ENCODE measurements at places on chromosomes 4 and X. TPM values are rescaled to one million over a fixed set of nuclear protein-coding genes. Genes with fewer than 3 reads are reported as not detected.

Gene CPE
- total RNA-seq: not detected

Gene NLGN3
- 1.9 TPM for total RNA-seq

Gene NWD2
- total RNA-seq: not detected

Gene HERC6
- 36.5 TPM for total RNA-seq

Gene TLR6
- total RNA-seq: 4.8 TPM

DNA sequence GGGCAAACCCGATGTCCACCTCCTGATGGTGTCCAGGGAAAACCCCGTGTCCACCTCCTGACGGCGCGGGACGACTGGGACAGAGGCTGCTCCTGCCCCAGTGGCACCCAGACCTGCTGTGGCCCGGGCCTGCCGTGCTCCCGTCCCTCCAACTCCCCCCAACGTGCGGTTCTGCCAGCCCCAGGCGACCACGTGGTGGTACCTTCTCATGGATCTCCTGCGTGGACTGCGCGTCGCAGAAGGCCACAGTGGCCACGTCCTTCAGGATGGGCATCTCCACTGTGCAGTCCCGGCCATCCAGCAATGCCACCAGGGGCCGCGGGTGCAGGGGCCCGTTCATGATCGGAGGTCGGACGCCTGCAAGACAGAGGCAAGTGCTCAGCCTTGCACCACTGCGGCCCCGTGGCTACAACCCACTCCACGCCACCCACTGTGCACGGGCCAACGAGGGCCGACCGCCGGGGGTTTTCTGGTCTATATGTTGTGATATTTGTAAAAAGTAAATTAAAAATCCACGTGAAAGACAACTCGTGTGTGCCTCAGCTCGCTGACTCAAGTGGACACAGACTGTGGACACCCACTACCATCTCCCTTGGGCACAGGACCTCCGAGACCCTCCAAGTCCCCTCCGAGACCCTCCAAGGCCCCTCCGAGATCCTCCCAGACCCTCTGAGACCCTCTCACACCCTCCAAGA is 10.8 kb downstream of the CTBP1 start:
- no peaks in the 10 kb centered on the region for H3K27me3 ChIP-seq
- H3K4me3 ChIP-seq: no peak overlapping the region
- H3K36me3 ChIP-seq: peaks cover 15% of the 10 kb centered on the region
- DNase-seq: peak; percentile 25

GRCh38 chr4:94676970-94677369 is 80.8 kb upstream of the BMPR1B start:
- DNase-seq: no peak
- H3K27ac ChIP-seq: no peak overlapping the region
- no peak overlapping the region for H3K4me3 ChIP-seq

DNA sequence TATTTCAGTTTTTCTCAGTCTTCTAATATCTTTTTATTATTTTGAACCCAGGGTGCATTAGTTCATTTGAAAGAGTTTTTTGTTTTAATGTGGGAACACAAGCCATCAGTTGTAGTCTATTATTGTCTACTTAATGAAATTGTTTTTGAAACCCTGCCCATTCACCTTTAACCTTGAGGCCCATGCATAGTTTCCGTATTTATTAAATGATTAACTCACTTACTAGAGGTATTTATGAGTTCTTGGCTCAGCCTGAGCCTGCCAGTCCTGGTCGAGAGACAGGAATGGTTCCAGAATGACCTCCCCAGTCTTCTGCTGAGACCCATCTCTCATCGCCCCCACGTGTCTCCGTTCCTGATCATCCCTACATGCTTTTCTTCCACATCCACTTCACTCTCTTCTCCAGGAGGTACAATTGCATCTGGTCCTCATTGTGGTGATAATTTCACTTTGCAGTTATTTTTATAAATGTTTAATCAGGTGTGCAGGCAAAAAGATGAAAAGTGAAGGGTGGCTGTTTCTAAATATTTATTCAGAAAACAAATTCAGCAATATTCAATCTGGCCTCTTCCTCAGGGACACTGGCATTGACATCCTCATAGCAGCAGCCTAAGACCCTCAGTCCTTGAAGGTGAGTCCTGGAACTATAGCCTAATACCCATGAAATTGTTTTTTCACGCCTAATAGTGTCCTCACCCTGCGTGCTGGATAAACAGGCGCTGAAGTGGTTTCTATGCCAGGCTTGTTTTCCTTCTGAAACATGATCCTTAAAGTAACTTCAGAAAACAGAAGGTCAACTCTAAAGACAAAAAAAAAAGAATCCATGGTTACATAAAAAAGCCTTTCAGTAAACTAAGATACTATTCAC is 112.8 kb downstream of the KDR start:
- no peak for DNase-seq
- H3K36me3 ChIP-seq: no peaks in the 10 kb centered on the region
- H3K27ac ChIP-seq: no peak overlapping the region
- H3K4me3 ChIP-seq: no peak overlapping the region

GRCh38 chr4:99644453-99644852 is 13.2 kb downstream of the C4orf54 start:
- no peaks in the 10 kb centered on the region for H3K4me1 ChIP-seq
- no peak overlapping the region for H3K4me3 ChIP-seq
- no peaks in the 10 kb centered on the region for H3K36me3 ChIP-seq
- H3K27me3 ChIP-seq: peaks cover 20% of the 10 kb centered on the region
- no peak overlapping the region for H3K27ac ChIP-seq

- no peak overlapping the region for H3K4me3 ChIP-seq
- DNase-seq: no peak
- no peak overlapping the region for H3K27ac ChIP-seq
Measured at GRCh38 chr4:57488366-57489162, 378.4 kb upstream of the IGFBP7 start.

DNA sequence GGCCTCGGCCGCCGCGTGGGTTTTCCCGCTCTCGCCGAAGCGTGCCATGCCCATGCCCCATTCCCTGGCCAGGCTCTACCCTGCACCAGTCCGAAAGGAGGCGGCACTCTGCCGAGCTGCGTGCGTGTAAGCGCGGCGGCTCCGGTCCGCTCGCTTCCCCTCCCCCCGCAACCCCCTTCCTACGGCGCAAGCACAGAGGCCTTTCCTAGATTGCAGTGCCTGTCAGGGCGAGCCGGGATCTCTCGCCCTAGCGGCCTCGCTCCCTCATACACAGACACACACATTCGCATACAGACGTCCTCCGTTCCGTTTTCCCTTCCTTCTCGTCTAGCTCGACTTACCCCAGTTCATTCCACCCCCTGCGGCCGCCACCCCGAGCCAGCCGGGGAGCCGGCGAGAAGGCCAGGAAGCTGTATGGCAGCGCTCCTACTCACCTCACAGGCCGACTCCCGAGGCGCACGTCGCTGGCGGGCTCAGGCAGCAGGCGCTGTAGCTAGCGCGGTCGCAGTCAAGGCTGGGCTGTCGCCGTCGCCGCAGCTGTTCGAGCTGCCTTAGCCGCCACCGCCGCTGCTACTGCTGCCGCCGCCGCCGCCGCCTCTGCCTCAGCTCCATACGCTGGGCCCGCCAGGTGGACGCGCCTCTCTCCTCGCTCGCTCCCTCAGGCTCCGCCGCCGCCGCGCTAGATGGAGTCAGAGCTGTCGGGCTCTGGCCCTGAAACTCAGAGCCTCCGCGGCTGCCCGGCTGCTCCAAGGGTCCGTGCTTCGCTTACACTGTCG is 615 bp downstream of the NEXMIF start:
- peak overlapping the region; percentile 86 for H3K27ac ChIP-seq
- H3K36me3 ChIP-seq: no peaks in the 10 kb centered on the region
- peaks cover 12% of the 10 kb centered on the region for H3K27me3 ChIP-seq
- H3K4me3 ChIP-seq: peak overlapping the region; percentile 95

DNA sequence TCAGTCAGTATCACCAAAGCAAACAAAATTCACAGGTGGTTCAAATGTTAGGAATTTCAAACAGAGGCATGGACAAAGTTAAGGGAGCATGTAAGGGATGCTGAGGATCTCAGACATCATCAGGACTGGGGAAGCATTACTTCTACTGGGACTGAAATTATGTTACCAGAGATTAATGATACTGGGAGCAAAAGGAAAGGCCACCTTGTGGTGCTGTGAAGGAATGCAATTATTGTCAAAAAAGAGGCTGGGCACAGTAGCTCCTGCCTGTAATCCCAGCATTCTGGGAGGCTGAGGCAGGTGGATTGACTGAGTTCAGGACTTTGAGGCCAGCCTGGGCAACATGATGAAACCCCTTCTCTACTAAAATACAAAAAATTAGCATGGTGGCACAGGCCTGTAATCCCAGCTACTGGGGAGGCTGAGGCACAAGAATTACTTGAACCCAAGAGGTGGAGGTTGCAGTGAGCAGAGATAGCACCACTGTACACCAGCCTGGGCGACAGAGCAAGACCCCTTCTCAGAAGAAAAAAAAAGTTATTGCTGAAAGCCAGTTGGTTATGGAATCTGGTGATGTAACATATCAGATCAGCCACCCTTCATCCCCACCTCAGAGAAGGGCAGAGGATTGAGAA is 954.3 kb downstream of the PCDH7 start:
- no peaks in the 10 kb centered on the region for H3K27me3 ChIP-seq
- H3K4me3 ChIP-seq: no peak overlapping the region
- no peak overlapping the region for H3K27ac ChIP-seq
- H3K4me1 ChIP-seq: no peaks in the 10 kb centered on the region
- DNase-seq: no peak

GRCh38 chr4:108570993-108571569 is 49.3 kb upstream of the RPL34 start:
- peaks cover 3% of the 10 kb centered on the region for H3K36me3 ChIP-seq
- H3K4me1 ChIP-seq: peaks cover 27% of the 10 kb centered on the region
- no peak for DNase-seq
- no peak overlapping the region for H3K4me3 ChIP-seq

- DNase-seq: no peak
- H3K36me3 ChIP-seq: no peaks in the 10 kb centered on the region
- no peak overlapping the region for H3K4me3 ChIP-seq
- H3K27me3 ChIP-seq: no peaks in the 10 kb centered on the region
- peaks cover 1% of the 10 kb centered on the region for H3K4me1 ChIP-seq
Measured at GRCh38 chr4:125049711-125050110, 265.0 kb upstream of the FAT4 start.

- no peaks in the 10 kb centered on the region for H3K27me3 ChIP-seq
- DNase-seq: no peak
- H3K4me3 ChIP-seq: no peak overlapping the region
- no peak overlapping the region for H3K27ac ChIP-seq
- H3K36me3 ChIP-seq: no peaks in the 10 kb centered on the region
Measured at GRCh38 chrX:127317159-127317558, 497.6 kb downstream of the PRR32 start.

DNA sequence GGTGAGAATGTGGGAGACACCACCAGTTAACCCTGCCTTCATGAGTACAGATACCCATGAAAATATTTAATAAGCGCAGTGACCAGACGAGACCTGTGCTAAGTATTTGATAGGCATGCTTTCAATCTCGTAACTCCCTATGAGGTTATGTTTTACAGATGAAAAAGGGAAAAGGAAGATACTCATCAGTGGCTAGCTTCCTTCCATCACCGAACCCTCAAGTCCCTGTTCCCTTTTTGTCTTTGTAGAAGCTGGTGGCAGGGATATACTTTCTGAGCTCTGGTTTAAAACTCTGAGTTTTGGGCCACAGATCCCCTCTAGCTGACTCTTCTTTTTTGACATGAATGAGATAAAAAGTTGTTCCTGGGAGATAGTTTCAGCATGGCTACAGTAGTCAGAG is 26.3 kb downstream of the AFF1 start:
- H3K27me3 ChIP-seq: no peaks in the 10 kb centered on the region
- no peak for DNase-seq
- peak overlapping the region; percentile 48 for H3K4me3 ChIP-seq
- H3K36me3 ChIP-seq: peaks cover 17% of the 10 kb centered on the region

DNA sequence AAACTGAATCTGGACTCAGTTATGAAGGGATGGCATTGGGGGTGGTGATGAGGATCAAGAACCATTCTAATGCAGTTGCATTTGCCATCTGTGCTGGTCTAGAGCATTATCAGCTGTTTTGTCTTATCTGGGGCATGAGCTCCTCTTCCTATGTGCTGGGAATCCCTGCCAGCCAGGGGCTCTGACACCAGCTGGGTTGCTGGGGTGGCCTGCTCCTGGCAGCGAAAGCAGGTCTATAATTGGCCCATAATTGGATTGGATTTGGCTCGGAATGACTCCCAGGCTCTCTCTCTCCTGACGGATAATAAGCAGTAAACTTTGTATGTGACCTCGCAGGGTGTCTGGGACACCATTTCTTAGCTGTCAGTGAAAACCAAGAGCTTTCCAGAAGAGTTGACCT is 34.1 kb downstream of the SMPX start:
- H3K27ac ChIP-seq: no peak overlapping the region
- no peaks in the 10 kb centered on the region for H3K36me3 ChIP-seq
- no peak for DNase-seq

GRCh38 chrX:444305-444704 is 57.6 kb upstream of the PPP2R3B start:
- no peaks in the 10 kb centered on the region for H3K27me3 ChIP-seq
- no peak overlapping the region for H3K27ac ChIP-seq
- DNase-seq: no peak
- no peak overlapping the region for H3K4me3 ChIP-seq

DNA sequence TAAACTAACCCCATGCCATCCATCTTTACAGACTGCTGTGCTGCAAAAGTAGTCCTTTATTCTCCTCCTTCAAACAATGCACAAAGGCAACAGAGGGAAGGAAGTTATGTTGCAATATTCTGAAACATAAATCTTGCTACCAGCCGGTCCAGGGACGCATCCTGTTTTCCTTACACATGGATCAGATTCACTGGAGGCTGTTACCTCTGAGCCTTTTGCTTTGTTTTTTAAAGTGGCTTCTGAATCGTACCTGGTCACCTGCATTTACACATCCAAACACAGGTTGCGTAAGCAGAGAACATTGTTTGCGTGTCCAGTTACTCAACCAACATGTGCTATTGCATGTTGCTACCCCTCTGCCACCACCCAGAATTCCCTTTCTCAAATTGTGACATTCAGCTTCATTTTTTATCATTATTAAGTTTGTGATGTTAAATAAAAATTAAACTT is 8.8 kb downstream of the PPARGC1A start:
- H3K27ac ChIP-seq: no peak overlapping the region
- DNase-seq: no peak
- H3K27me3 ChIP-seq: no peaks in the 10 kb centered on the region
- no peaks in the 10 kb centered on the region for H3K4me1 ChIP-seq
- H3K36me3 ChIP-seq: no peaks in the 10 kb centered on the region

GRCh38 chr4:30642567-30642966 is 77.6 kb upstream of the PCDH7 start:
- H3K27me3 ChIP-seq: no peaks in the 10 kb centered on the region
- DNase-seq: no peak
- no peaks in the 10 kb centered on the region for H3K36me3 ChIP-seq
- no peaks in the 10 kb centered on the region for H3K4me1 ChIP-seq
- no peak overlapping the region for H3K4me3 ChIP-seq
- H3K27ac ChIP-seq: no peak overlapping the region

- no peak for DNase-seq
- H3K27me3 ChIP-seq: no peaks in the 10 kb centered on the region
- H3K36me3 ChIP-seq: no peaks in the 10 kb centered on the region
- no peak overlapping the region for H3K4me3 ChIP-seq
Measured at GRCh38 chr4:64095398-64095797, 313.9 kb downstream of the TECRL start.

DNA sequence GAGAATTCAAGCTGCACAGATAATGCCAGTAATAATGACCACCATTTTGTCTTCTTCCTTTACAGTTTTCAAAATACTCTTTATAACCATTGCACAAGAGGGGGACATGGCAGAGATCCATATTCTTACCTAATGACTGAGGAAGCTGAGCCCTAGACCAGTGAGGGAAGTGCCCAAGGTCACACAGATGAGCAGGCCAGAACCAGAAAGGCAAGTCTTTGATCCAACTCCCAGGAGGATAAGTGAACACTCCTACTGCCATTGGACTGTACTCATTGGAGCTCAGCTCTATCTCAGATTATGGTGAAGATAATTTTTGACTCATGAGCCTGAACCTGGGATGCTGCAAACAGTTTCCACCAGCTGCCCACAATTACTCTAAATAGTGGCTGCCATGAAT is 28.6 kb downstream of the AMER1 start:
- DNase-seq: no peak
- H3K4me3 ChIP-seq: no peak overlapping the region
- H3K4me1 ChIP-seq: no peaks in the 10 kb centered on the region
- H3K27ac ChIP-seq: no peak overlapping the region
- no peaks in the 10 kb centered on the region for H3K27me3 ChIP-seq
